MG63 (cell line): ENCODE measurements at places on chromosomes 3 and 15. TPM values are rescaled to one million over a fixed set of nuclear protein-coding genes. Genes with fewer than 3 reads are reported as not detected.

Gene PLA2G4F
- total RNA-seq, result not detected in 2 replicates

Gene MESP1
- 2.2 and 8.9 TPM in 2 replicates for total RNA-seq

Gene CLEC3B
- total RNA-seq, result 0.10 and 2.0 TPM in 2 replicates

Gene FOXB1
- total RNA-seq, result not detected in 2 replicates

Gene SEMA3G
- total RNA-seq, result not detected in 2 replicates

Gene GRAMD1C
- total RNA-seq, result 1.8 and 2.5 TPM in 2 replicates

Gene SNTN
- not detected in 2 replicates for total RNA-seq

Gene SERPINI2
- not detected in 2 replicates for total RNA-seq

DNA sequence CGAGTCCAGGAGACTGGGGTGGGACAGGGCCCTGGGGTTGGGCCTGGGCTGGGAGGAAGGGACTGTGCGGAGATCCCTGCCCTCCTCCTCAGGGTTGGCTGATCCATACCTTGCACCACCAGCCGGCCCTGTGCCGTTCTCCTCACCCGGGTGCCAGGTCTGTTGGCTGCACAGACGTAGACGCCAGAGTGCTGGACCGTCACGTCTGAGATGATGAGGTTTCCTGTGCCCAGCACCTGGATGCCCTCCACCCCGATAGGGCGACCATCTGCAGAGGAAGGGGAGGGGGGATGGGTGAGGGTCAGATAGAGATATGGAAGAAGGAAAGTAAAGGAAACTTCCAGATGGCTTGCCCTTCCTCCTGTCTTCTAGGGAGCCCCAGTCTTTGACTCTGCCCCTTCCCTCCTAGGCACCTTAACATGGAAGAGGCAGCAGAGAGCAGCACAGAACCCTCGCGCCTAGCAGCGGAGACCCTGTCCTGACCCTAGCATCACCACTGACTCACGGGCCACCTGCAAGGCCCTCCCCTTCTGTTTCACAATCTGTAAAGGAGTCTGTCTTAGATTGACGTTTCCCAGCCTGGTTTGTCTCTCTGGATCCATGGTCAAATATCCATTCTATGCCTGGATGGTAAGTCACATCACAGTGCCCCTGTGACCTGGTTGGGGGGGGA is 28.8 kb downstream of the RNU5B-1 start:
- no peak for DNase-seq

DNA sequence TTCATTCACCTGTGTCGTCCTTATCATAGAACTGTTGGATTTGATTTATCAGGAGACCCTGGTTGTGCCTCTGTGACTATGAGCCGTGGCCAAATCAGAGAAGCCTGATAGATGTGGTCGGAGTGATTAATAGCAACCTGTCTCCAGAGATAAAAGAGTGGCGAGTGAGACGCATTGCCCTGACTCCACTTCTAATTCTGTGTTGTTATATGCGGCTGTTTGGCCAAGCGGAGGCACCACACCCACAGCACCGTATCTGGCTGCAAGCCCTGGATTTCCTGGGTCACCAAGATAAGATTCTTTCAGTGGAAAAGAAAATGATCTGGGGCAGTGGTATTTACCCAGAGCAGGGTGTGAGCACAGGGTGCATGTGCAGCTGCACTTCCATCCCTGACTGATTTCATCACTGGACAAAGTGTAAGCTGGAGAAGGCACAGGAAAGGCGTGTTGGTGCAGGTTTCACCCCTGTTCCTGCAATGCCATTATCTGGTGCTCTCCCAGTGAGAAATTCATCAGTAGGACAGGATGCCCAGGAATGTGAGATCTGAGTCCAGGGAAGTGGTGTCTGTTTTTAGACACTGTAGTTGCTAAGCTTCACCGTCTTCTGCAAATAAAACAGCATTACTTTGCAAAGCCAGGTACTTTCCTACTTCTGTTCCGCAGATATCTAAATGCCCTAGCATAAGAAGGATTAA is 84.6 kb downstream of the CD47 start:
- peak; percentile 29 for DNase-seq

DNA sequence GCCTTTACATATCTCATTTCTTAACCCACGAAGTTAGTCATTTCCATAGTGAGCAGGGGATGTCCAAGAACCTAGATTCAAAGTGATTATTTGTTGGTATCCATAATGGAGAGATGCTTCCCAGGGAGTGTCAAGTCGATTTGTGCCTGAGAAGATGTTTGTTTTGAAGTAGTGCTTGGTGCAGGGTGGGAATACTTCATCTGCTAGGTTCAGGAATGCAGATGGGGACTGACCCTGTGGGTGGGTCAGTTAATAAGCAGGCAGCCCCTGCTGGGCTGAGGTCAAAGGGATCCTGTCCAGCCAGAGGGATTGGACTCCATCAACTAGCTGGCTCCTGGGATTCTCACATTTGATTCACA is 44.1 kb upstream of the VILL start:
- DNase-seq, result no peak

DNA sequence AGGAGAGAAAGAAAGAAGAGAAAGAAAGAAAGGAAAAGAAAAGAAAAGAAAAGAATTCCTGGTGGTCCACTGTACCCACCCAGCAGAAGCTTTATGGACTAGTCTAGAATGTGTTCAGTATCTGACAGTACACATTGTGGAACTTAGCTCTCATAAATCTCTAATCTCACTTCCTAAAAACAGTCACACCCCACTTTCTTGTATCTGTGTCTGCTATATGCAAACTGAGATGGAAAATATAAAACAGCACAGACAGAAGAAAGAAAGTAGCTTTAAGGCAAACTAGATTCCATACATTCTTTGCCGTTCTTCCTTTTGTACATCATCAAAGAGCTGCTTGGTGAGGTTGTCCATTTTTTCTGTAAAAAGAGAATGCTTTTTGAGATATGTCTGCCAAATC is 41.1 kb upstream of the GNB5 start:
- DNase-seq, result no peak

DNA sequence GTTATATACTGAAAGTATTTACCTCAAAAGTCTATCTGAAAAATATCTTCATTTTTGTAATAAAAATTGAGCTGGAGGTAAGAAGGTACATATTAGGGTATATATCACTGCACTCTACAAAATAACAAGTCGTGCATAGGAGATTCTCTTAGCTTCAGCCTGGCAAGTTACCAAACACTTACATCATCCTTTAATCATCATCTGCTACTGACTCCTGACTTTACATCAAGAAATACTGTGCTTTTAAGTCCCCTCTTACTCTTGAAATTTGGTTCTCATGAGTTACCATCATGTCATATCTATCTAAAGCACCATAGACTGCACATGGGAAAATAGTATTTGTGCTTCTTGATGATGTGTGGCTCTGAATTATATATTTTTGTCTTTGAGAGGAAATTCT is 50.8 kb downstream of the LYSMD4 start:
- no peak for DNase-seq

GRCh38 chr3:52844290-52844975 is 9.6 kb upstream of the MUSTN1 start:
- no peak for DNase-seq

DNA sequence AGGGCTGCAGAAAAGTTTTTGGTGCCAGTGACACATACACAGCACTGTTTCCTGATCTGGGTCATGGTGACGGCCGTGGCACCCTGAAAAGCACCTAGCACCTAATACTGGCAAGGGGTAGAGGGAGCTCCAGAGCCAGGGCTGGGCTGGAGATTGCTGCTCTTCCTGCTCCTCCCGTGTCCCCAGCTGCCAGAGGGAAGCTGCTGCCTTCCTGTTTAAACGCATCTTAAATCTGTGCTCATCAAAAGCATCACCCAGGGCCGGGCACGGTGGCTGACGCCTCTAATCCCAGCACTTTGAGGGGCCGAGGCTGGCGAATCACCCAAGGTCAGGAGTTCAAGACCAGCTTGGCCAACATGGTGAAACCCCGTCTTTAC is 156.7 kb upstream of the MEF2A start:
- DNase-seq, result peak; percentile 67

DNA sequence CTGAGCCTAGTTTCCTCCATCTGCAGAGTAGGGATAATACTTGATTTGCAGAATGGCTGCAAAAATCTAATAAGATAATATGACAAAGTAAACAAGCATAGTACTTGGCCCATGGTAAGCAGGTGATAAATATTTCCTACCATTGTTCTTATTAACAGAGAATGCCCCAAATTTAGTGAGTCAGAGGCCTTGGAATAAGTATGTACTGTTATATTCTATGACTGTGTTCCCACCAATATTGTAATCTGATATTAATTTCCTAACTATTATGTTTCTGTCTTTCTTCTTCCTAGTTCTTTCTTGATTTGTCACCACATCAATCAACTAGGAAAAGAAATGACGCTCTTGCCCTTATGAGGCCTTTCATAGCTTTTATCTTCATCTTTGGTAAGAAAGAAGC is 178.4 kb upstream of the SLC2A2 start:
- DNase-seq, result no peak

- no peak for DNase-seq
These were observed 855.4 kb upstream of the ARPP21 start for GRCh38 chr3:34783876-34784275.

DNA sequence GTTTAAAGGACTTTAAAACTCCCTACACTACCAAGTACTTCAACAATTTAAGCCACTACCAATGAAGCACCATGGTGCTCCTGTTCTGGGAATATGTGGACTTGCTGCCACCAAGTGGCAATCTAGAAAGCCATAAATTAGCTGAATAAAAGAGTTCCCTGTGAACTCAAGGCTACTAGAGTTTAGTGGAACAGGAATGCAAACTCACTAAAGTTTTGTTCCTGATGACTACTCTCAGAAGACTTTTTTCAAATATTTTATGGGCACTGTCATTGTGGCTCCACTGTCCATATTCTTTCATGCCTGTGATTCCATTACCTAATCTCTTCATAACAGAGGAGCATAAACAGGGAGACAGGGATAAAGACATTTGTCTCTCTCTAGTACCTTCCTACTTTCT is 63.9 kb downstream of the TMCC1 start:
- peak; percentile 61 for DNase-seq

DNA sequence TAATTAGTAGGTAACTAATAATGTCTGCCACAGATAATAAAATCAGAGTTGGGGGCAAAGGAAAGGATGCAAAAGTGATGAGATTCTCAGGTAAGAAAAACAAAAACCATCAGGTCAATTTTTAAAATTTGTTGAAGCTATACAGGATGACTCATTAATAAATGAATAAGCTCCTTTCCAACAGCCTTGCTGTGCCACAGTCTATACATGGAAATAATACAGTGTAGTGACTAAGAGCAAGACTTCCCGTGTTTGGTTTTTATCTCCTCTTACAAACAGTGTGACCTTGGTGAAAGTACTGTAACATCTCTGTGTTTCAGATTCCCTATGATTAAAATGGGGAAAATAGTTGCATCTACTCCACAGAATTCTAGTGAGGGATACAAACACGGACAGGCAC is 331.6 kb downstream of the PYDC2 start:
- DNase-seq, result no peak

GRCh38 chr3:66372681-66373350 is 128.0 kb downstream of the LRIG1 start:
- DNase-seq, result peak; percentile 4

DNA sequence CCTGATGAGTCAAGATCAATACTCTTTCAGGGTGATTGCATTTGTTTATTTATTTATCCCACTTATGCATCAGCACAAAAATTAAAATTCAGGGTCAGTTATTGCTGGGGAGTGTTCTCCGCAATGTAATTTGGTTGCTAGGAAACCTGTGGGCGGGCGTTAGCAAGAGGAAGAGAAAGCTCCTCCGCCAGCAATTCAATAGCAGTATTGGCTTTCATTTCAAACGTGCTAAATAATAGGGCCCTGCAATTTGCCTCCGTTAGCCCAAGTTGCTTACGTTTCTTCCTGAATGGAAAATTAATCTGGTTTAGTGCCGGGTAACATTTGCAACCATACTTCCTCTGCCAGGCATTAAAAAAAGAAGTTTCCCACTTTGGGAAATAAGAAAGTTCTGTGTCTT is 35.5 kb upstream of the PLCL2 start:
- no peak for DNase-seq

DNA sequence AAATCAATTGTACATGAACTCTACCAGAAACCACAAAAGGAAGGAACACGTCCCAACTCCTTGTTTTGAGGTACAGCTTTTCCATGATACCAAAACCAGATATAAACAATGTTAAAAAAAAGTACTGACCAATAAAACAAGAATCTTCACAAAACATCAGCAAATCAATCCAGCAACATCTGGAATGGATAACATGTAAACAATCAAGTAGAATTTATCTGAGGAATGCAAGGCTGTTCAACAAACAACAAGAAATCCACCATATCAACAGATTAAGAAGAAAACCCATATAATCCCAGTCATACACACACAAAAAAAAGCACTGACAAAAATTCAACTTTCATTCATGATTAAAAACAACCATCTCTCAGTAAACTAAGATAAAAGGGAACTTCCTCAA is 26.7 kb downstream of the TJP1 start:
- no peak for DNase-seq

- DNase-seq, result no peak
These were observed 310.0 kb downstream of the SHQ1 start for GRCh38 chr3:72538070-72538745.

DNA sequence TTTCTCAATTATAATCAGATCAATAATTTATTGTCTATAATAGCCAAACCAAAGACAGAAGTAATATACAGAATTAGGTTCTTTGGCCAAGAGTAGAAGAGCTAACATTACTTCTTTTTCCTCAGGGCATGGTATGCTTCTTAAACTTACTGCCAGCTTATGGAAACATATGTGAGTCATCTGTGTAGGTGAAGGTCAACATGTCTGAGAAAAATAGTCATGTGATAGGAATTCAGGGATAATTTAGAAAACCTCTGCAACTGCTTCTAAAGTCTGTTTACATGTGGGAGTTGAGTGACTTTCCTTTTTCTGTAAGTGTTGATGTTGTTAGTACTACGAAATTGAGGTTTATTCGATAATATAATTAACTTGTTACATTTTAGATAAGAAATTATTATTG is 19.2 kb upstream of the MAP6D1 start:
- no peak for DNase-seq

DNA sequence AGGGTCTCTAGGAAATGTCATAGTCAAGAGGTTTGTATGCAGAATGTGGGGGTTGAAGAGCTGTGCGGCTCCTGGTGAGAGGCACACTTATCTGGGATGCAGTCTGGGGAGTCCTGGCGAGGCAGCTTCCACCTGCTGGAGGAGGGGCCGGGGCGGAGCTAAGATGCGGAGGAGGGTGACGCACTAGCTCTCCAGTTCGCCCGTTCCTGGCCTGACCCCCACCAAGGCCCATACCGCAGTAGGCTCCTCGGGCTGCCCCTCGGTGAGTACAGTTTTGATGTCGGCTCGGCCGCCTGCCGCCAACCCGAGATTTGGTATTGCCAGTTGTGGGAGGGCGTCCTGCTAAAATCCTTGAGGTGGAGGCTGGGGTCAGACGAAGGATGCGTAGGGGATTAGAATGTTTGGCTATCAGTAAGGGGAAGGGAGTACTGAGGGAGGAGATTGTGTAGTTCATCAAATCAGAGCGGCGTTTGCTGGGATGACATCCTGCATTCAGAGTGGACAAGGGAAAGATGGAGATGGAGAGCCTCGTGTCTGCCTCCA is at the start of gene SCG5:
SCG5 (plus strand) TSS at position 194 of the 543 bp plus-strand sequence. CDS start 1,883 bp downstream, outside the sequence.
- no peak for DNase-seq
